Upper lobe of right lung (tissue), 1 donor: ENCODE measurements at places on chromosomes 16 and 17.

GRCh38 chr16:81638286-81638945 lies 140.7 kb upstream of the PLCG2 start:
- H3K27me3 ChIP-seq = no peaks in the 10 kb centered on the region
- H3K36me3 ChIP-seq = no peaks in the 10 kb centered on the region
- no peak overlapping the region for H3K4me3 ChIP-seq
- no peak overlapping the region for H3K27ac ChIP-seq

- peak; percentile 92 for DNase-seq
- H3K4me3 ChIP-seq = peak within 1 kb of the TSS; percentile 37
- H3K36me3 ChIP-seq = no peaks in the 10 kb centered on the region
- no peaks in the 10 kb centered on the region for H3K27me3 ChIP-seq
- peak within 1 kb of the TSS; percentile 63 for H3K27ac ChIP-seq
Measured at GRCh38 chr16:31354394-31355291, at the start of gene ITGAX. ITGAX (plus strand) TSS chr16:31355176; CDS start chr16:31355255, 79 bp downstream.

DNA sequence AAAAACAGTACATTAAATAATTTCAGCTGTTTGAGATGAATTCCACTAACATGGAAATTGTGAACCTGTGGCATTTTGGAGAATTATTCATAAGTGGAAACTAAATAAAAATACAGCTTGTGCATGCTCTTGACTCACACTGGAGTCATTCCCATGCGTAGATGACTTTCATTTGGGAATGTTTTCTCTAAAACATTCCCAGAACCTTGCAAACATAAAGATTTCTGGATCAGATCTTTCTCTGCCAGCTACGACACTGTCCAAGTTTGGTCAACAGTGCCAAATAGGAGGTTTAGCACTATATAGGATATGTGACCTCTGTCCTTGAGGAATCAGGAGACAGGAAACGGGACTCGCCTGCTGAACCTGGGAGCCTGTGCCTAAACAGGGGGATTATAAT lies 400.9 kb downstream of the SLC39A11 start:
- H3K4me3 ChIP-seq = no peak overlapping the region
- no peaks in the 10 kb centered on the region for H3K36me3 ChIP-seq
- DNase-seq = no peak
- no peaks in the 10 kb centered on the region for H3K4me1 ChIP-seq
- no peaks in the 10 kb centered on the region for H3K27me3 ChIP-seq

DNA sequence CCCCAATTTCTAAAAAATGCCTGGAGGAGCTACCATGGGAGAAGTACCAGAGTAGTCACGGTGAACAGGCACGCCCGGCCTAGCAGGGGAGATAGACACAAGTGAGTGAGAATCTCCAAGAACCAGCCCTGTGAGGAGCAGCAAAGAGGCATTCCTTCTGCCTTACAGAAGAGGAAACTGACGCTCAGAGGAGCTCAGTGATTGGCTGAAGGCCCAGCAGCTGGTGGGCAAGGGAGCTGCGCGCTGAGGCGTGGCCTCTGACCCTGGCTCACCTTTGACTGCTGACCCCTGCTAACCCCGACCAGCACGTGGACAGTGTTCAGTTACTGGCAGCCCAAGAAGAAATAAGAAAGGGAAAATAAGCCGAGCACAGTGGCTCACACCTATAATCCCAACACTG lies 1.8 kb downstream of the C16orf96 start:
- no peak overlapping the region for H3K4me3 ChIP-seq
- no peak overlapping the region for H3K27ac ChIP-seq
- DNase-seq = no peak
- H3K36me3 ChIP-seq = no peaks in the 10 kb centered on the region
- no peaks in the 10 kb centered on the region for H3K4me1 ChIP-seq
- no peaks in the 10 kb centered on the region for H3K27me3 ChIP-seq

GRCh38 chr17:21381076-21381706 lies 5.0 kb downstream of the KCNJ12 start:
- no peak overlapping the region for H3K27ac ChIP-seq
- no peak overlapping the region for H3K4me3 ChIP-seq
- H3K27me3 ChIP-seq = peaks cover 24% of the 10 kb centered on the region
- H3K36me3 ChIP-seq = no peaks in the 10 kb centered on the region
- peaks cover 5% of the 10 kb centered on the region for H3K4me1 ChIP-seq

DNA sequence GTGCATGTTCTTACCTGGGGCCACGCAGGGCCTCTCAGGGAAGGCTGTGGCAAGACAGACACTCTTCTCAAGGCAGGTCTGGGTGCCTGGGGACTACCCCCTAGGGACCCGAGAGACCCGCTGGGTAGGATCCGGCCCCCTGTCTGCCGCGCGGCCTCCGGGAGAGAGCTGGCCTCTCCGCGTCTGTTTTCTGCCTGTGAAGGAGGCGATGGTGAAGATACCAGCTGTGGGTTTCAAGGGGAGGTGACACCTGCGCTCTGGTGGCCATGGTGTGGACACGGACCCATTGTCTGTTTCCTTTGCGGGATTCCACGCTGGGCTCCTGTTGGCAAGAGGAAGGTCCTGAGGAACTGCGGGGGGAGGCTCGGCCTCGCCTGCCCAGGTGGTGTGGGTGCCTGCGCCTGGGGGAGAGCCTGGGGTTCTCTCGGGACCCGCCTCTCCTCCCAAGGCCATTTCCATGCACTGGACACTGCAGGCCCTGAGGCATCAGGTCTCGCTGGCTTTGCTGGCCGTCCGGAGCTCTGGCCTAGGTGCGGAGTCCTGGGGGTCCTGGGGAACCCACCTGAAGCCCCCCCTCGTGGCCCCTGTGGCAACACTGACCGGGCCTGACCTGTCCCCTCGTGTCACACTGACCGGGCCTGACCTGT lies 12.2 kb upstream of the METRNL start:
- H3K36me3 ChIP-seq = no peaks in the 10 kb centered on the region
- H3K4me3 ChIP-seq = no peak overlapping the region
- DNase-seq = peak; percentile 66

DNA sequence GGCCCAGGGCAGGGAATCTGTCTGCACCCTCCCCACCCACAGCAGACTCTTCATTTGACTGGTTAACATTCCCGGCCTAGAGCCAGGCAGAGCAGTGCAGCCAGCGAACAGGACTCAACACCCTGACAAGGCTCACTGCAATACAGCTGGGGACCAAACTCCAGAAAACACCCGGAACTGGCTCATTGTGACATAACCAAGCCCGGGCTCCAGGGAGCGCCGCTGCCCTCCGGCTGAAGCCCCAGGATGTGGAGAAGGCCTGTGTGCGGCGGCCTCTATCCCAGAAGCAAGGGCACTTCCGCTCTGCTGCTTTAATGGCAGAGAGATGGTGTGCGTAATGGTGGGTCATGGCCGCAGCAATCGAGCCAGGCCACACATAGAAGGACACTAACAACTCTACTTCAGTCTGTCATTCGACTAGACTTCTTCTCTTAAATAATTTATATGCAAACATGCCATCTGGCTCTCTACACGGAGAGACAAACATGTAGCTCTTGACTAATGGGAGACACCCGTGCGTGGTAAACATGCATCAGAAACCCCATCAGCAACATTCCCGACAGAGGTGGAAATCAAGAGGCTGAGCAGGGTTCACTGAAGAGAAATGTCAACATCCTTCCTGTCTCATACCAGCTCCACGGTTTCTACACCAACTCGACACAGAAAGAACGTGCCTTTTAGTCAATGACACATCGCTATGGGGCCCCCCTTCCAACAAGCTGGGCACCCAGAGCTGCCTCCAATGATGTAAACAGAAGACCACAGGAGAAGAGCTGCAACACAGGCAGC lies 18.0 kb downstream of the KLHDC4 start:
- no peaks in the 10 kb centered on the region for H3K4me1 ChIP-seq
- DNase-seq = no peak
- H3K4me3 ChIP-seq = no peak overlapping the region
- no peaks in the 10 kb centered on the region for H3K27me3 ChIP-seq
- H3K27ac ChIP-seq = no peak overlapping the region

- no peaks in the 10 kb centered on the region for H3K36me3 ChIP-seq
- no peak overlapping the region for H3K4me3 ChIP-seq
- no peak for DNase-seq
- no peaks in the 10 kb centered on the region for H3K27me3 ChIP-seq
- no peaks in the 10 kb centered on the region for H3K4me1 ChIP-seq
- no peak overlapping the region for H3K27ac ChIP-seq
Measured at GRCh38 chr16:73214825-73215677, 167.1 kb upstream of the ZFHX3 start.

- DNase-seq = no peak
- no peaks in the 10 kb centered on the region for H3K36me3 ChIP-seq
- H3K4me3 ChIP-seq = no peak overlapping the region
- H3K27ac ChIP-seq = no peak overlapping the region
Measured at GRCh38 chr17:73493956-73494926, 150.0 kb downstream of the SDK2 start.

DNA sequence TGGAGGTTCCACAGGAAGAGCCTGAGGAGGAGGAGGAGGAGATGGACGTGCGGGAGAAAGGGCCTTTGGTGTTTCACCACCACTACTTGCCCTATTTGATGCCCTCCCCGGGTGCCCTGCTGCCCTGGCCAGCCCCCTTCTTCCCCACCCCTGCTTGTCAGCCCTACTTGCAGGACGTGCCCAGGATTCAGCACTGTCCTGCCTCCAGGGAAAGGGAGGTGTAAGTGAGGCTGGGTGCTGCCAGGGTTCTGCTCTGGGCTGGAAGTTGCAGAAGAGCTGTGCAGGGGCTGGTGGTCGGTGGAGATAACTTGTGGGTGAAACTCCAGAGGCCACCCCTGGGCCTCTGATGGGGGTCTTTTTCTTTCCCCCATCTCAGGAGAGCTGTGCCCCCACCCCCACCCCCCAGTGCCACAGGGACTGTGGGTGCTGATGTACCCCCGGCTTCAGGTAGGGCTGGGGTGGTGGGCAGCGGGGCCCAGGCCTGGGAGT lies 3.0 kb downstream of the PRR29 start:
- H3K27me3 ChIP-seq = no peaks in the 10 kb centered on the region
- peak overlapping the region; percentile 51 for H3K27ac ChIP-seq
- H3K36me3 ChIP-seq = no peaks in the 10 kb centered on the region

- peak overlapping the region; percentile 86 for H3K27ac ChIP-seq
- no peaks in the 10 kb centered on the region for H3K36me3 ChIP-seq
- H3K27me3 ChIP-seq = no peaks in the 10 kb centered on the region
Measured at GRCh38 chr17:55286681-55287589, 22.2 kb downstream of the HLF start.

- no peaks in the 10 kb centered on the region for H3K27me3 ChIP-seq
- H3K4me1 ChIP-seq = peaks cover 40% of the 10 kb centered on the region
- no peaks in the 10 kb centered on the region for H3K36me3 ChIP-seq
- H3K4me3 ChIP-seq = no peak overlapping the region
- H3K27ac ChIP-seq = no peak overlapping the region
Measured at GRCh38 chr17:27471321-27472269, 15.3 kb downstream of the KSR1 start.
